Testis (tissue), 5 donors: ENCODE measurements at places on chromosomes 1 and 21.

DNA sequence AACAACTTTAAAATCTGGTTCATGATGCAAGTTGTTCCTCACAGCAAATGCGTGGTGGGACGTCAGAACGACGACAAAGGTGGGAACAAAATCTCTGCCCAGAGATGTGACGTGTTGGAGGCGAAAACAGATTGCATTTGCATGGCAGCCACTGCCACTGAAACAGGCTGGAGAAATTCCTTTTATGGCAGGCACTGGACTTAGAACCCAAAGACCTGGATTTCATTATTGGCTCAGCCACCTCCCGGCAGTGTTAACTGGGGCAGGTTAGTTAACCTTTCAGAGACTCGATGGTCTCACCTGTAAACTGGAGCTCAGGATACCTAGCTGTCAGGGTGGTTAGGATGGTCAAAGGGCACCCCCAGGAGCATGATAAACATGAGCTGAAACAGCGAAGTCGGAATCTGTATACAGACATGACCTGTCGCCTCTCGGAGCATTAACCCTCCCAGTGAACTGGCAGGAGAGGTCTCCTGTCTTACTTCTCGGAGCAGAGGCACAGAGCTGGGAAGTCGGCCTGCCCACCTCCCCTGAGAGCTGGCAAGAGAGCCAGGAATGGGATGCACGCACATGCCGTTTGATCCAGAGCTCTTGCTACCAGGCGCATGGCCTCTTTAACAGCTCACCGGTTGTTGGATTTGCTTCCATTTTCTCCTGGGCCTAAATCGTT is 59.2 kb upstream of the TARBP1 start:
- H3K27ac ChIP-seq: peak overlapping the region; percentile 48
- no peaks in the 10 kb centered on the region for H3K36me3 ChIP-seq
- no peaks in the 10 kb centered on the region for H3K27me3 ChIP-seq
- no peak for DNase-seq
- H3K4me3 ChIP-seq: no peak overlapping the region

GRCh38 chr1:96845464-96845863 is 123.9 kb downstream of the PTBP2 start:
- peak; percentile 42 for DNase-seq
- H3K36me3 ChIP-seq: no peaks in the 10 kb centered on the region
- H3K4me3 ChIP-seq: no peak overlapping the region

DNA sequence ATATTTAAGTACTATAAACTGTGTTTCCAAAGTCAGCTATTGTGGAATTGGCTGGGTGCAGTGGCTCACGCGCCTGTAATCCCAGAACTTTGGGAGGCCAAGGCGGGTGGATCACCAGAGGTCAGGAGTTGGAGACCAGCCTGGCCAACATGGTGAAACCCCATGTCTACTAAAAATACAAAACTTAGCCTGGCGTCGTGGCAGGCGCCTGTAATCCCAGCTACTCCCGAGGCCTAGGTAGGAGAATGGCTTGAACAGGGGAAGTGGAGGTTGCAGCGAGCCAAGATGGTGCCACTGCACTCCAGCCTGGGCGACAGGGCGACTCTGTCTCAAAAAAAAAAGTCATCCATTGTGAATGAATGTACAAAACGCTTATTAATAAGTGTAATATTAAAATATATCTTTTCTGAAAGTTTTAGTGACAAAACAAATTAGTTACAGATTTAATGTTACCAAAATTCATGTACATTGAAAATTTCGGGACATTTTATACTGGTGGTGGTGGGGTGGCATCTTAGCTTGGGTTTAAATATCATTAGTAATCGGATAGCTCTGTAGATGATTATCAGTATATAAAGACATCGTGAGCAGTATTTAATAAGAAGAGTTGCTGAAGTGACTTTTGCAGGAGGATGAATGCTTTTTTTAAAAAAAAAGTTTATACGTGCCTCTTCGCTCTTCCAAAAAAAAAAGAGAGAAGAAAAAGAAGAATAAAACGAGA is 503 bp upstream of the SRSF11 start:
- peaks cover 28% of the 10 kb centered on the region for H3K4me1 ChIP-seq
- H3K4me3 ChIP-seq: peak overlapping the region; percentile 70
- H3K27ac ChIP-seq: peak overlapping the region; percentile 97
- no peak for DNase-seq
- H3K27me3 ChIP-seq: no peaks in the 10 kb centered on the region
- no peaks in the 10 kb centered on the region for H3K36me3 ChIP-seq

DNA sequence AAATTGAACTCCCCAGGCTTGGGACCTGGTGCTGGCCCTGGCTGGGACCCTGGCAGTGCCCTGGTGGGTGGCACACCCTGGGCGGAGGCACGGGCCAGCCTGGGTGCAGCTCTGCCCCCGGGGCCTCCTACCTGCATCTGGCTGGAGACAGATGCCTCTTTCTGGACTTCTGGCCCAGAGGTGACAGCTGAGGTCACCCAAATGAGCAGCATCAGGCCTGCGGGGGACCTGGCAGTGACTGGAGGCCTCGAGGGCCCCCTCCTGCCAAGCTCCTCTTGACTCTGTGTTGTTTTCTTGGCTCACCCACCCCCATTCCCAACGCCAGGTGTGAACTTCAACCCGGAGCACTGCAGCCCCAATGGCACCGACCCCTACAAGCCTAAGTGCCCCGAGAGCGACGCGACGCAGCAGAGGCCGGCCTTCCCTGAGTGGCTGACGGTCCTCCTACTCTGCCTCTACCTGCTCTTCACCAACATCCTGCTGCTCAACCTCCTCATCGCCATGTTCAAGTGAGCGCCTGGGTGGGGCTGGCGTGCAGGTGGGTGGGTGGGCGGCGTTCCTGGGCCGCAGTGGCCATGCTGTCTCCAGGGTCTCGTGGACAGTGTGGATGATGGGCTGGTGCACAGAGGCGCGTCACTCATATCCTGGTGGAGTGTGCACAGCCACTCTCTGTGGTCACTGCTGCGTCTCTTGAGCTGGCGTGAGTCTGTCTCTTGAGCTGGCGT is 41.6 kb upstream of the LRRC3 start:
- no peaks in the 10 kb centered on the region for H3K36me3 ChIP-seq
- no peak overlapping the region for H3K4me3 ChIP-seq
- H3K27me3 ChIP-seq: no peaks in the 10 kb centered on the region
- no peak for DNase-seq
- H3K4me1 ChIP-seq: no peaks in the 10 kb centered on the region

- DNase-seq: peak; percentile 80
- H3K27me3 ChIP-seq: no peaks in the 10 kb centered on the region
- peaks cover 44% of the 10 kb centered on the region for H3K4me1 ChIP-seq
- peak within 1 kb of the TSS; percentile 69 for H3K4me3 ChIP-seq
These were observed at the start of gene MXRA8 for GRCh38 chr1:1358433-1359271. Gene MXRA8, minus strand, starts transcription at chr1:1358555. Its CDS starts 51 bp downstream, at chr1:1358504.
